ENCODE measurements at places on chromosomes 5 and 9.

- no peak for DNase-seq
Measured at GRCh38 chr9:134800791-134801339, 79.7 kb upstream of the FCN2 start.

- no peak for DNase-seq
Measured at GRCh38 chr5:14488709-14489108, 92.9 kb upstream of the OTULINL start.

DNA sequence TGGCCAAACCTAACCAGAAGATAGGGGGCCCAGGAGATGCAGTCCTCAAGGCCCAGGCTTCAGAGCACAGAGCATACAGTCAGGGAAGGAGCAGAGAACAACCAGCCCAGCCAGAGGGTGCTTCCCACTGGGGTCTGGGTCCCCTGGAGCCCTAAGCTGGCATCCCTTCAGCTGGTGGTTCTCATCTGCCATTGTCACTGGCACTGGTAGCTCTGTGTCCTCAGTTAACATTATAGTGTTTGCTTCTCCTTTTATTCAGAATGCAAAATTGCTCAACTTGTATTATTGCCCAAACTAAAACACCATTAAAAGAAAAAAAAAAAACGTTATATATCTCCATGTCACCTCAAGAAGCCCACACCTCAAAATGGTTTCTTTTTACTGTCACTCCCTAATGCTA lies 219.2 kb downstream of the ENC1 start:
- DNase-seq = no peak

DNA sequence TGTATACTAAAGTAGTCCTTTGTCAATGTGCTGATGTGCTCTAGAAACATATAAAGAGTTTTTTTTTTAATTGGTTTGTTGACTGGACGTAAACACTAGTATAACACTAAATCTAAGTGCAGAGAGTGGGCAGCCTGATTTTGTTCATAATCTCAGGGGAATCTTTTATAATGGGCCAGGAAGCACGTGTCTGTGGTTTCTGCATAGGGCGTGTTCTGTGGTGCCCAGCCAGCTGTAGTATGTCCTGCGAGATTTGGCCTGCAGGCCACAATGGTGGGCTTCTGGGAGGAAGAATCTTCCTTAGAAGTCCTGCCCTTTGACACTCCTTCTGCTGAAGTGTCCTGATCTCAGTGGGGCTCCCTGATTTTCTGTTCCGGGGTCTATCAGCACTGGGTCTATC lies 49.0 kb upstream of the DHFR start:
- no peak for DNase-seq

DNA sequence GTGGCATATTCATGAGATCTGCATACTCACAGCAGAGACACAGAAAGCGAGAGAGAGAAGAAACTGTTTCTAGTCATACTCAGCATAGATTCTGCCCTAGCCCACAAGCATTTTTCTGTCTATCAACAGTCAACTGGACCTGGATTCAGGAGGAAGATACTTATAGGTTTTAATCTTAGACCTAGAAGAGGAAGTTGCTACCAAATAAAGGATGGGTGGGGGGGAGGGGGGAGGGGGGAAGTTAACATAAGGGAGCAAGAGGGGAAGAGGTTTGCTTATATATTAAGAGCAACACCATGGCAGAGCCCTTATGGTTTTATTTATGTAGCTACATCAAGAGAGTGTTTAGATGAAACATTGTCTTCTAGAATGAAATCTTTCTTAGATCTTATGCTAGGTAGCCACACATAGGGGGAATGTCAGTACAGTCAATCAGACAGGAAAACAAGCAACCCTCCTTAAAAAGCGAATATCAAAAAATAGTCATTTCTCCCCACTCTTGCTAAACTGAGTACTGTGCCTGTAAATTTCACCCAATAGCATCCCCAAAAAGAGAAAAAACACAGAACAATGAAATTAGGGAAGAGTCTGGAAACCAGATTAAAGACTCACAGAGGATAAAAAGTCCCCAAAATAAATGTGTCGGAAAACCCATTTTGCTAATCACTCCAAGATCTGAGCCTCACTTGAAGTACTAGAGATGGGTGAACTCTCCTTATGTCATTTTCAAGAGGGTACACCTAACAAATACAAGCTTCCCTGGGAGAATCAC lies 192.7 kb upstream of the NR4A3 start:
- DNase-seq = no peak

- no peak for DNase-seq
Measured at GRCh38 chr9:17571825-17572224, 7.0 kb upstream of the SH3GL2 start.

DNA sequence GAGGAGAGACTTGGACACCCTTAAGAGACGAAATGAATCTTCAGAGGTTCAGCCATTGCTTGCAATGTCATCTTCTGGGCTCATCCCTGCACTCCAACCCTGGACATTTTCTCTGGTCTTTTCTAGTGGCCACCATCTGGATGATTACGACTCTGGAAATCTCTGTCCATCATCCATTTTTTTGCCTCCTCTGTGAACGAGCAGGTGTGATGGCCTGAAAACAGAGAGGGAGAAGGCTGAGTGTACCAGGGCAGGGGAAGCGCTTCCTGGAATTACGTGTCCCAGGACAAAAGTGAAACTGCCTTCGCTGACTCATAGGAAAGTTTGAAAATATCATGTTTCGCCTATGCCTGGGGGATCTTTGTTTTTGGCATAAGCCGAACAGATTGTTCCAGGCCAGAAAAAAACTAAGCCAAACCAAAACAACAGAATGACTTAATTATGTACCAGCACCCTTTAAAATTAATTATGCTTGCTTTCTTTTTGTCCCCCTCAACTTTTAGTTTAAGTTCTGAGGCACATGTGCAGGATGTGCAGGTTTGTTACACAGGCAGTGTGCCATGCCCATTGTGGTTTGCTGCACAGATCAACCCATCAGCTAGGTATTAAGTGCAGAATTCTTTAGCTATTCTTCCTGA lies 31.9 kb downstream of the ANKRD33B start:
- no peak for DNase-seq

DNA sequence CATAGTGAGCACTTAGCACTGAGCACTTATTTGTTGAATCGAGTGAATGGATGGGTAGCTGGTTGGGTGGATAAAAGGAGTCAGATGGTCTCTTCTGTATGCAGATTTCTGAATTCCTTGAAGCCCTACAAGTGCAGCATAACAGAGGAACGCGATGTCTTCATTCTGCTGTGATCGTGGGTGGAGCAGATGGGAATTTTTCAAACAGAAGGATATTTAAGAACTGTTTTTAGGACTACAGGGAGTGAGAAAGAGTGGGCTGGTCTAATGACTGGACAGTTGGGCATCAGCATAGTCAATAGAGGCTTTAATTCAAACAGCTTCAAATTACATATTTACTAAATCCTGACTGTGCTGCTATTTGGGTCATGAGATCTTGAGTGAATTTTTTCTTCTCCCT lies 253.2 kb downstream of the CEMIP2 start:
- DNase-seq = no peak

GRCh38 chr9:134347996-134348395 lies 21.7 kb downstream of the RXRA start:
- DNase-seq = no peak

DNA sequence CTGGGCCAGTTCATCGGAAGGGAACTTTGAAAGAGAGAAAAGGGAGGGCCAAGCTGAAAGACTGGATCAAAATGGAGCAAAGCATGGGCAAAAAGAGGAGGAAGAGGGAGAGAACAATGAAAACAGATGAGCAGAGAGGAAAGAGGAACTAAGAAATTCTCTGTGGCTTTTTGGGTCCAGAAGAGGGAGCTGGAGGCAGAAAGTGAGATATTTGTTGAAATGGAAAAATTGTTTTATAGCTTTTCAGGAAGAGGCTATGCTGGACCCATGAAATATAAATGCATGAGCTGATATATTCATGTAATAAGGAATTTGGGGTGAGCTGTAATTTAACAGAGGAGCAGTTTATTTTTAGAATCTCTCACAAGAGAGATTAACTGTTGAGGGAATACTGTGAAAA lies 457.3 kb downstream of the DMAC1 start:
- DNase-seq = no peak
